ENCODE measurements at places on chromosomes 2 and 18. TPM values are rescaled to one million over a fixed set of nuclear protein-coding genes. Genes with fewer than 3 reads are reported as not detected.

- no peak for DNase-seq
- H3K27me3 ChIP-seq, result no peaks in the 10 kb centered on the region
- H3K36me3 ChIP-seq, result no peaks in the 10 kb centered on the region
- no peaks in the 10 kb centered on the region for H3K4me1 ChIP-seq
These were observed 1312.3 kb upstream of the PIK3C3 start for GRCh38 chr18:40642692-40643229.

DNA sequence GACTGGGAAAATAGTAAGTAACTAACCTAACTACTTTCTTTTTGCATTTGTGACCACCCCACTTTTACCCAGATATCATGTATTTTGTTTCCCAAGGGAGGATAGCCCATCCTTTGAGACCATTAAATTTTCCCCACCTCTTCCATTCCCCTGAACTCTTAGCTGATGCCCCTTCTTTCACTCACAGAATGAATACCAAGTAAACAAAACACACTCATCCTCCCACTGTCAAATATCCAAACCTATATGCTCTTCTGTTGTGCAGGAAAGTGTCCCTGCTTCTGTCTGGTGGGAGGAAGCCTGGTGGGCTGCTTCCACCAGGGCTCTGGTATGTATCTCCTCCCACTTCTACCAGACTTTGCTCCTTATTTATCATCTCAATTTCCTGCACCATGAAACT, 64.6 kb upstream of the PARD3B start:
- no peak for DNase-seq
- no peaks in the 10 kb centered on the region for H3K27me3 ChIP-seq

- peak overlapping the region; percentile 93 for H3K4me3 ChIP-seq
- H3K27ac ChIP-seq, result peak overlapping the region; percentile 98
- H3K36me3 ChIP-seq, result no peaks in the 10 kb centered on the region
These were observed 188.2 kb downstream of the LTBP1 start for GRCh38 chr2:33134791-33135560.

- no peaks in the 10 kb centered on the region for H3K4me1 ChIP-seq
- no peaks in the 10 kb centered on the region for H3K27me3 ChIP-seq
- no peak overlapping the region for H3K4me3 ChIP-seq
- no peak overlapping the region for H3K27ac ChIP-seq
- DNase-seq, result peak; percentile 19
- peaks cover 21% of the 10 kb centered on the region for H3K36me3 ChIP-seq
These were observed 22.2 kb downstream of the XRCC5 start for GRCh38 chr2:216131175-216131926.

DNA sequence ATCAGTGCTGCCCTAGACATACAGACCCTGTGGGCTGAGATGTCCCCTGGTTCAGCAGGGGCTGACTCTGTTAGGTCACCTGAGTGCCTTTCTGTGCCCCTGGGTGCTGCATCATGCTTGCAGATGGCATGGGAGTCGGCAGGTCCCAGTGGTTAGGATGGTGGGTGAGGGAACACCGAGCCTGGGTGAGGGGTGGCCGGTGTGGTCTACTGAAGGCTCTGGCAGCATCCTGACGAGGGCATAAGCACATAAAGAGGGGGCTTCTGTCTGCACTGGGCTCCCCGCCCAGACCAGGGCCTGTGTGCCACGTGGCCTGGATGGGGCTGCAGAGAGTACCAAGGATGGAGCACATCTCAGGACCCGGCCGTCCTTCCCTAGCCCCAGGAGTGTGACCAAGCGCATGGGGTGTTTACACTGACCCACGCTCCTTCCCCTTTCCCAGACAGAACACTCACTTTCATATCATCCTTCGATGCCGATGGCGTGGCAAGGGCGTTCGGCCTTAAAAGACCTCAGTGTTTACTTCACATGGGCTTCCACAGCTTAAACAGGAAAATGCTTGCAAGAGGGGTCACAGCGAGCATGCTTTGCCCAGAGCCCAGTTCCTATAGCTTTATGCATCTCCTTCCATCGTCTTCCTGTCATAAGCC, 115.1 kb downstream of the STPG4 start:
- no peak for DNase-seq
- no peaks in the 10 kb centered on the region for H3K27me3 ChIP-seq
- H3K27ac ChIP-seq, result peak overlapping the region; percentile 91
- H3K36me3 ChIP-seq, result peaks cover 16% of the 10 kb centered on the region
- H3K4me3 ChIP-seq, result no peak overlapping the region
- H3K4me1 ChIP-seq, result peaks cover 58% of the 10 kb centered on the region

- H3K4me1 ChIP-seq, result no peaks in the 10 kb centered on the region
- no peak for DNase-seq
- no peaks in the 10 kb centered on the region for H3K36me3 ChIP-seq
These were observed 9.2 kb upstream of the SP9 start for GRCh38 chr2:174325373-174326160.

DNA sequence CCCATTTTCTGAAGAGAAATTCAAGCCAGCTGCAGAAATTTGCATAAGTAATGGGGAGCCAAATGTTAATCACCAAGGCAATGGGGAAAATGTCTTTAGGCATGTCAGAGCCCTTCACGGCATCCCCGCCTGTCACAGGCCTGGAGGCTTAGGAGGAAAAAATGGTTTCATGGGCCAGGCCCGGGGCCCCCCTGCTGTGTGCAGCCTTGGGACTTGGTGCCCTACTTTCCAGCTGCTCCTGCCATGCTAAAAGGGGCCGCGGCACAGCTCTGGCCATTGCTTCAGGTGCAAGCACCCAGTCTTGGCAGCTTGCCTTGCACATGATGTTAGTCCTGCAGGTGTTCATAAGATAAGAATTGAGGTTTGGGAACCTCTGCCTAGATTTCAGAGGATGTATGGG, 1235.7 kb downstream of the DPP10 start:
- no peak overlapping the region for H3K4me3 ChIP-seq
- DNase-seq, result no peak
- H3K27ac ChIP-seq, result no peak overlapping the region
- H3K36me3 ChIP-seq, result no peaks in the 10 kb centered on the region
- no peaks in the 10 kb centered on the region for H3K4me1 ChIP-seq

ALPP gene
- not detected for total RNA-seq
